Vagina (tissue), 2 donors: ENCODE measurements at places on chromosomes 7 and 10. TPM values are rescaled to one million over a fixed set of nuclear protein-coding genes. Genes with fewer than 3 reads are reported as not detected.

The GFRA1 gene
- total RNA-seq, result 57.7 TPM

The GLI3 gene
- 24.6 TPM for total RNA-seq

The ZNF467 gene
- total RNA-seq, result 13.3 TPM

The CCDC3 gene
- total RNA-seq, result 12.8 TPM

The TMEM236 gene
- total RNA-seq, result not detected

The TMEM229A gene
- total RNA-seq, result not detected

The ZNF655 gene
- 144 TPM for total RNA-seq

The HIF1AN gene
- total RNA-seq, result 16.9 TPM

The IQUB gene
- total RNA-seq, result 0.98 TPM

The GOLGA7B gene
- total RNA-seq, result 2.5 TPM

The COMTD1 gene
- 80.0 TPM for total RNA-seq
